NCI-H2227 treated with DMSO at 0.1 percent for 48 hours (cell line): ENCODE measurements at places on chromosomes 4 and X.

GRCh38 chr4:62135565-62136156 lies 935.5 kb downstream of the ADGRL3 start:
- DNase-seq = no peak

- no peak for DNase-seq
Measured at GRCh38 chr4:43716721-43717395, 731.8 kb downstream of the KCTD8 start.

GRCh38 chr4:3853388-3854035 lies 87.3 kb downstream of the ADRA2C start:
- no peak for DNase-seq

- no peak for DNase-seq
Measured at GRCh38 chr4:33226133-33226532, 2506.0 kb downstream of the PCDH7 start.

DNA sequence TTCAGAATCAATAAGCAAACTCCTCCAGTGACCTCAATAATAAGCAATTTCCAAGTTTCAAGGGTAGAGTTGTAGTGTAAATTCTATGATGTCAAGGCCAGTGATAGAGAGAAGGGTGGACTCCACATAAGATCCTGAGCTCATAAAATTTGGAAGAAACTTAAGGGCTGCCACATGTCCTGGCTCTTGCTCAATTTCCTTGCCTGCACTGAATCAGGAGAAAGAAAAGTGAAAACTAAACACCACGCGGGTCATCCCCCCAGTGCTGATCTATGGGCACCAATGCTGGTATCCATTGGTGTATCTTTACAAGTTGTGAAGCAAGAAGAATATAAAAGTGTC lies 392.0 kb upstream of the INTU start:
- DNase-seq = no peak

GRCh38 chr4:12211636-12212035 lies 782.9 kb upstream of the HS3ST1 start:
- no peak for DNase-seq

DNA sequence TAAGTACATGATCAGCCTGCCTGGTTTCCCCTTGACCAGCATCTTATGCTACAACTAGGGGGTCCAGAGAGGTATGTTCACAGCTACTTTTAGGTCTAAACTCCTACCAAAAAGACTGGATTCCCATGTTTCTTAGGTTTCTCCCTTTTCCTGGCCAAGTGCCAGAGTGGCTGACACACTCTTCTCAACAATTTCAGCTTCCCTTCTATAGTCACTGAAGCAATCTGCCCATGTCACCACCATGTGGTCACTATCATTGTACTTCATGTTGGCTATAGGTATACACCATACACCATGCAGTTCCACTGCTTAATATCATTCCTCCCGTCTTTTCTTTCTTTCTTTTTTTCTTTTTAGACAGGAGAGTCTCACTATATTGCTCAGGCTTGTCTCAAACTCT lies 66.9 kb downstream of the KLHL13 start:
- no peak for DNase-seq

DNA sequence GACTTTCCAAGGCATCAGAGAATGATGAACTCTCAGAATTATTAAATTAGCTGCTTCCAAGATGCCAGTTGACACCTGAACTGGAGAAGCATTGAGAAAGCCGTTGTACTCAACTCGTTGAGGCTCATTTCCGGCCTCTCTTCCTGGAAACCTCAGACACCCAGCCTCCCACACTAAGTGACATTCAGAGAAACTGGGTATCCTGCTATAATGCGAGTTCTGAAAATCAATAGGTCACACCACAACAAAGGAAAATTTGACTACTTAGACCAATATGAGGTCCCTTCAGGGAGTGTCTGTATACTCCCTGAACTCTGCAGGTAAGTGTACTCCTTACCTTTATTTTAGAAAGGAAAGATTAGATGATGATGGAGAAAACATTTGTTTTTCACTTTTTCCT lies 51.2 kb downstream of the ENPEP start:
- DNase-seq = no peak

DNA sequence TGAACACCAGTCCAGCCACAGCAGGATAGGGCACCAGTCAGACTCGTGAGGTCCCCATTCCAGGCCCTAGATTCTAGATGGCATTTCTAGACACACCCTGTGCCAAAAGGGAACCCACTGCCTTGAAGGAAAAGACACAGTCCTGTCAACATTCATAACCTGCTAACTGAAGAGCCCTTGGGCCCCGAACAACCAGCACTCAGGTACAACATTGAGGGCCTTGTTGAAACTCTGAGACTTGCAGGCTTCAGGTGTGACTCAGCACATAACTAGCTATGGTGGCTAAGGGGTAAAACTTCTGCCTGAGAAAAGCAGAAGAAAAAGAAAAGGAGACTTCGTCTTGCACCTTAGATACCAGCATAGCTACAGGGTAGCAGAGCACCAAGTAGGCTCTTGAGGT lies 252.9 kb upstream of the GRID2 start:
- DNase-seq = no peak

DNA sequence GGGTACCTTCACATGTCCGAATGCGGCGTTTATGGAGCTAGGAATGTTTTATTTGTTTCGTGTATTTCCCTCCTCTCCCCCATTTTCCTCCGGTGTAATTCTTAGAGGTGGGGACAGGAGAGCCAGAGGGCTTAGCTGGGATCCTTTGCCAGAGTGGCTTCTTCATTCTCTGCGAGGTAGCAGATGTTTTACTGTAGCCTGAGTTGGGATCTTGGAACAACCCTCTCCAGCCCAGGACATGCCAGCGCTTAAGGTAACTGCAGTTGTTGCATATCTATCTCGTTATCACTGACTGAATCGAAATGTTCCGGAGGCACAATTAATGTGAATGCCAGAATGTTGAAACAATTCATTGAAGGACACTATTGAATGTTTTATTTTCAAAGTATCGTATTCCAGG lies 59.0 kb upstream of the DYNLT3 start:
- no peak for DNase-seq

DNA sequence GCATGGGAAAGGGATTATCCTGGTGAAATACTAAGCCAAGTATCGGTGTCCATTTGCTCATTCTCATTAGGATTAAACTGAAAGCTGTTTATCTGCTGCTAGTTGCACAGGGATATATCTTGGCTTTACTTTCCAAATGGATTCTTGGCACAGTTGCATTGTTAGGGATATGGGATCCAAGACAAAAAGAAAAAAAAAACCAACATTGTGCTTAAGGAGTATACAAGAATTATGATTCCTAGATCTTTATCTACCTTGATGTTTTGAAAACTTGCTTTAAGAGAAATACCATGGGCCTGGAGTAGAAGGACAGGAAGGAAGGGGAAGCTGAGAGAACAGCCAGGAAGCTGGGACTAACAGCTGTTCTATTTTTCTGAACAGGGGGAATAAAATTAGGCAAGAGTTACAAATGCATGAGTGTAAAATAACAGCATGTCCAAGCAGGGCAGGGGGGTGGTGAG lies 107.6 kb downstream of the ATXN3L start:
- DNase-seq = no peak

DNA sequence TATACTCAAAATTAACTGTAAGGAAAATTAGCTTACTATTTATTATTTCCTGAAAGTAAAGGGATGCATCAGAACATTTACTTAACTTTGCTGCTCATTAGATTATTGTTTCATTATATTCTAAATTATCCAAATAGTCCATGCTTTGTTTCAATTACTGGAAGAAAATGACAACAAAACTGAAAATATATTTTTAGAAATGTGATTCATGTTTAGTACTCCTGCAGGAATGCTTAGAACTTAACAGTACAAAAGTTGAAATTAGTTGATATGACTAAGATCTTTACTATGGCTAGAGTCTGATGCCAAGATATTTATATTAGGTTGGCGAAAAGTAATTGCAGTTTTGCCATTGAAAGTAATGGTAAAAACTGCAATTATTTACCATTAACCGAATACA lies 660.5 kb upstream of the PABPC4L start:
- DNase-seq = no peak

GRCh38 chrX:29666366-29666765 lies 549.0 kb upstream of the MAGEB2 start:
- DNase-seq = no peak

DNA sequence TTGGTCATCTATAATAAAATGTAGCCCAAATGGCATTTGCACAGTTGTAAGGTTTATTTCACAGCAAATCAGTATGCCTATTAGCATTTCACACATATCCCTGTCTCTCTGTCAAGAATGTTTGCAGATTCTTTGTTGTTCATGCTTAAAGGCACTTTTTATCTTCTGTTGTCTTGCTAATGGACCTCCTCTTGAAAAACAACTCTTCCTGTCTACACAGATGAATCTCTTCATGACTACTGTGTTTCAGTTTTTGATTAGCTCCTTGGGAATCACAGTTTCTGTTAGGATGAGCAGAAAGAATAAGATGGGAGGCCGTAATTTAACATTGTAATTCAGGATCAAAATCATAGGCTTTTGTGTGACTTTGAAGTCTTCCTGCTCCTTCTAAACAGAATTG lies 35.5 kb upstream of the SLC4A4 start:
- DNase-seq = no peak

GRCh38 chrX:150446995-150447394 lies 83.9 kb downstream of the MAMLD1 start:
- DNase-seq = no peak

GRCh38 chr4:58275856-58276255 lies 1165.7 kb upstream of the IGFBP7 start:
- DNase-seq = no peak

DNA sequence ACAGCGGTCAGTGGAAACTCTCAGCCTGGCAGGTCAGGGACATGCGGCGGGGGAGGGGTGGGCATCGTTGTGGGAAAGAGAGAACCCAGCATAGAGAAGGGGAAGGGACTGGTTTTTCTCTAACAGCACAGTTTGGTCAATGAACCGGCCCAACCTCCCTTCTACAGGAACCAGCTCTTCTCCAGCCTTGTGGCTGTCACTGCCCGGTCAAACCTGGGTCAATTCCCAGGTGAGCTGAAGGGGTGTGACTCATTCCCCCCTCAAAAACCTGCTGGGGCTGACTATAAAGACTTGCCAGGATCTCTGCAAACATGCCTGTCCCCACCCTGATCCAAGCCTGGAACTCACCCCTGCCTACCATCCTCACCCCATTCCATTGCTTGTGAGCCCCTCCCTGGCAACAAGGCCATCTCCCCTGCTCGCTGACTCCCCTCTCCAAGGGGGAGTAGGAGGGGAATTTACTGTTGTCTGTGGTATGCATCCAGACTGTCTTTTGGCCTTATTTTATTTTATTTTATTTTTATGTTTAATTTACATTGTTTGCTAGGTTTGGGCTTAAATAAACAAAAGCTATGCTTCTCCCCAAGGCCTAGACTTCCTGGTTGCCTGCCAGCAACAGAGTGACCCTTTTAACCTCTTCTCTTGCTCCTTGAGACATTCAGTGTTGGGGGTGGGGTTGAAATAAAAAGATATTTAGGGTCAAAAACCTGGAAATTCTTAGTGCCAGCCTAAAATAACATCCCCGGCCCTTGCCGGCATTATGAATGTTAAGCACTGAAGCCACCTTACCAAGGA lies 49.6 kb downstream of the TSC22D3 start:
- no peak for DNase-seq

- no peak for DNase-seq
Measured at GRCh38 chrX:30296408-30297254, 12.6 kb downstream of the NR0B1 start.

GRCh38 chrX:129726307-129727111 lies 12.3 kb upstream of the XPNPEP2 start:
- DNase-seq = peak; percentile 47

DNA sequence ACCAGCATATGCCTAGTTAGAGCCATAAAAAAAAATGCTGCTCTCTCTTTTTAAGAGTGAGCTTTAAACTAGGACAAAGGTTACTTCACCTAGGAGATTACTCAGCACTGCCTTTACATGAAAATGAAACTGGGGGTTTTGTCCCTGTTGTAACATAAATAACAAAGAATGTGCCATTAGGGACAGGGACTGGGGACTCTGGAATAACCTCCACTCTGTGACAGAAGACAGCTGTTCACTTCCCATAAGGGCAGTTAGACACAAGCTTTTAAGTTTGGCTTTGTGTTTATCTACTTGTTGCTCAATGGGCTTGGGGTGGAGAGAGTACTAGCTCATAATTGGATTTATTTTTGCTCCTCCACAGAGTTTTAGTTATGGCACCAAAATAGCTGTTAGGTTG lies 11.9 kb downstream of the ENPEP start:
- no peak for DNase-seq
